ENCODE measurements at places on chromosomes 3 and 15. TPM values are rescaled to one million over a fixed set of nuclear protein-coding genes. Genes with fewer than 3 reads are reported as not detected.

DNA sequence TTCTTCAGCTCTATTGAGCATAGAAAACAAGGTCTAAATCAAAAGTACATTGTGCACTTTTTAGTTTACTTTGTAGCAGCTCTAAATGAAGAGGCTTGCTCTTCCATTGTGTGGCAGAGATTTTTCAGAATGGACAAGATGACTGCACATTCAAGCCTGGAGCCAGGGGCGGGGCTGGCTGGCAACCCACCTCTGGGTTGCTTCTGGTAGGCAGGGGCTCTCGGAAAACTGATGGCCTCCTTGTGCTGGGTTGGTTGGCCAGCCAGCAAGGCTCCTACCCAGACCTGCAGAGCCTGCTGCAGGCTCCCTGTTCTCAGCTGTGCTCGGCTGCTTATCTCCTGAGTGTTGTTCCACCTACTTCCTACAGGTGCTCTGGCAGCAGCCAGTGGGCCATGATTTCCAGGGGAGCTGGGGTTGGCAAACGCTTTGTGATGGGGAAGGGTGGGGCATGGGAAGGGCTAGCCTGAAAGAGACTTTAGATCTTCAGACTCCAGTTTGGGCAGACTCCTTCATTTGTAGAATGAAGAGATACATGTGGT lies 8.8 kb downstream of the BSN start:
- no peak for DNase-seq

DNA sequence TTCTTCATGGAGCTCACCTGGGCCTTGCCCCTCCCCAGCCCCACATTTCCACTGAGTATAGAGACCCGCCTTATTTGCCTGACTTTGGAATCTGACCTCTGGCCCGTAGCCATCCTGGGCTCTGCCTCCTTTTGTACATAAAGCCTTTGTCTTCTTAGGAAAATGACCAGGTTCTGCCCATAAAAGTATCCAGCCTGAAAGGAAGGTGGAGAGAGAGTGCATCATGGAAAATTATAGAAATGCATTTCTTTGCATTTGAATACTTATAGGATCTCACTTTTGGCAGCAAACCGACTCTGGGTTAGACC lies 3.6 kb upstream of the SH2D7 start:
- no peak for DNase-seq

DNA sequence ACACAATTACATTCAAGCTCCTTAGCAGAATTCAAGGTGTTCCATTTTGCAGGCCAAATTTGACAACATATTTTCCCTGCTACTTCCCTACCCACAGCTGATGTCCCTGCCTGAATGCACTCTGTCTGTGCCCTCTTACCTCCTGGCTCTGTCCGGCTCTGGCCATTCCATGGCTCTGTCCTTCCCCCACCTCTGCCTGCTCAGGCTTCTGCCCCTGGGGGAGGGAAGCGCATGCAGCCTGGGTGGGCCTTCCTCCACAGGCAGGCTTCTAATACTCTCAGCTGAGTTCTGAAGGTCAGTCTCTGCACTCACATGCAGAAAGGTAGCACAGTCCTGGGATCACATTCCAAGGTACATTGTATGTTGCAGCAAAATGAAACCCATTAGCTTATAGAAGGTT lies 113.6 kb upstream of the CACNA2D3 start:
- DNase-seq = no peak

DNA sequence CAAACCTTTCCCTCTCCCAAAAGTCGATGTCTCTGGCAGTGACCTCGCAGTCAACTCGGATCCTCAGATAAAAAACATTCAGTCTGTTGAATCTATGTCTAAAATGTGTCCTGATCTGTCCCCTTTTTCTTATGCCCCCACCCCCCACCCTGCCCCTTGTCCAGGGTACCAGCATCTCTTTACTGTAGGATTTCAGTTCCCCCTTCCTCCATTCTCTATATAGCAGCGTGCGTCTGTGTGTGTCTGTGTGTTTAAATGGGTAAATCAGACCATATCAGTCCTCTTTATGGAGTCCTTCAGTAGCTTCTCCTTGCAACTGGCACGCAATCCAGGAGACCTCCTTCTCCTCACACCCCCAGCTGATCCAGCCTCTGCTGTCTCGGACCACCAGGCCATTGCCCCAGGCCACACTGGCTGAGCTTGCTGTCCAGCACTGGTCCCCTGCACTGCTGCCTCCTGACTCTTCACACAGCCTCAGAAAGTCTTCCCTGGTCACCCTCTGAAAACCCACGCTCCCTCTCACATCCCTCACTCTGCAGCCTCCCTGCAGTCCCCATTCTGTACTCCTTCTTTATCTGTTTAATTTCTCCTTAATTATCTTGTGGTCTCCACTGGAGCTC lies 1.5 kb downstream of the LRRK1 start:
- DNase-seq = no peak

DNA sequence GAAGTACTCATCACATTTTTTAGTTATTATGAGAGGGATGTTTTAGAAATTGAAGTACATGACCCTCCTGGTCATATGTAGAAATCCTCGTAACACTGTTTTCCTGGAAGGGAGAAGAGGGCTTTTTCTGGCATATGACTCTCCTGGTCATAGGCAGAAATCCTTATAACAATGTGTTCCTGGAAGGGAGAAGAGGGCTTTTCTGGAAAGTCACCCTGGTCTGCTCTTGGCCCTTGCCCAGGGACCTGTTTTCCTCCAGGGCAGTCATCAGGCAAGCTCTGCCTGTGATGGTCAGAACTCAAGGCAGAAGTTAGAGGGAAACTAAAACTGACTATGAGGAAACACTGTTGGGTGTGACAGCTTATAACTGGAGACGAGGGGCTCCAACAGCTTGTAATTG lies 27.7 kb downstream of the LAMP3 start:
- no peak for DNase-seq

DNA sequence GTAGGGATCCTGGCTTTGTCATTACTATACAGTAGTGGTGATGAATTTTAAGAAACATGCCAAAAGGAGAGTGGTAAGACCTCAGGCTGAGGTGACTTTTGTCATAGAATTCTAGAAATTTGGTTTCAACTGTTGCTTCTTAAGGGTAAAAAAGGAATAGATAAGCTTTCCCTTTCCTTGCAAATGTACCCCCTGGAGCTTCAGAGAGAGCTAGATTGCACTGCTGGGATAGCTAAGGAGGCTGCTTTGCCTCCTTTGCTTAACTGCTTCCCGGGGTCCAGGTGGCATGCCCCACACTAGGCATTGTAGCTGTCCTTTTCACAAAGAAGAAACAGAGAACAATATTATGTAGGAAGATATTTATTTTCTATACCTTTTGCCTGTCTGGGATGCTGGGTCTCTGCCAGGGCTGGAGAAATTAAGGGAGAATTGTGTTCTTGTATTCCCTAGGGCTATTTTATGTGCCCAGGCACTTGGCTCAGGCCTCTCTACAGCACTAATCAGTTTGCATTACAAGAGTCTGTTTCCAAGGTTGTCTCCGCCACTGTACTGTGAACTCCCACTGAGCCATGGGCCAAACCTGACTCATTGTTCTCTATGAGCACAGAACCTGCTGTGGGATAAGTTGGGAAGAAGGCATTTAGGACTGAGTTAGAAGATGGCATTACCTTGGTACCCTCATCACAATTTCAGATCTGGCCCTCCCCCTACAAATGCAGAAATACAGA lies 460.0 kb downstream of the PDCD6IP start:
- no peak for DNase-seq

DNA sequence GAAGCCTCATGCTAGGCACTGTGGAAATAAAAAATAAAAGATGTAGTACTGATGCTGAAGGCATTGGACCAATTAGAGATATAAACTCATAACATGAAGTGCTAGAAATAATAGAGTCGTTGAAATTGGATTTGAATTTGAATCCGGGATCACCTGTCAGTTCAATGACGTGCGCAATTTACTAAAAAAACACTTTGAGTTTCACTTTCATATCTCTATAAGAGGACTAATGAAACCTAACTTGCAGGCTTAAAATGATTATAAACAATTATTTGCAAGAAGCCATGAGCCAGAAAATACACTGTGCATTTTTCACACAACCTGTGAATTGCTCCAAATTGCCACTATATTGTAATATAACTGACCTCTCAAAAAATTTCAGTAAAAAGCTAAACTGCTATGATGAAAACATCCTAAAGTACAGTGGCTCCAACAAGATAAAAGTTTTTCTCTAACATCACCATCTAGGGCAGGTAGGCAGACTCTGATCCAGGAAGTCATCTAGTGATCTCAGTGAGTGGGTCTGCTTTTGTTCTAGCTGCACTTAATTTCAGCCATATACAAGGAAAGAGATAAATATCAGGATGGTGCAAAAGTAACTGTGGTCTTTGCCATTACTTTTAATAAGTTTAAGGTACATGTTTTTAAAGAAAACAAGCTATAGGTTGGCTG lies 440.2 kb downstream of the CNTN6 start:
- DNase-seq = no peak

DNA sequence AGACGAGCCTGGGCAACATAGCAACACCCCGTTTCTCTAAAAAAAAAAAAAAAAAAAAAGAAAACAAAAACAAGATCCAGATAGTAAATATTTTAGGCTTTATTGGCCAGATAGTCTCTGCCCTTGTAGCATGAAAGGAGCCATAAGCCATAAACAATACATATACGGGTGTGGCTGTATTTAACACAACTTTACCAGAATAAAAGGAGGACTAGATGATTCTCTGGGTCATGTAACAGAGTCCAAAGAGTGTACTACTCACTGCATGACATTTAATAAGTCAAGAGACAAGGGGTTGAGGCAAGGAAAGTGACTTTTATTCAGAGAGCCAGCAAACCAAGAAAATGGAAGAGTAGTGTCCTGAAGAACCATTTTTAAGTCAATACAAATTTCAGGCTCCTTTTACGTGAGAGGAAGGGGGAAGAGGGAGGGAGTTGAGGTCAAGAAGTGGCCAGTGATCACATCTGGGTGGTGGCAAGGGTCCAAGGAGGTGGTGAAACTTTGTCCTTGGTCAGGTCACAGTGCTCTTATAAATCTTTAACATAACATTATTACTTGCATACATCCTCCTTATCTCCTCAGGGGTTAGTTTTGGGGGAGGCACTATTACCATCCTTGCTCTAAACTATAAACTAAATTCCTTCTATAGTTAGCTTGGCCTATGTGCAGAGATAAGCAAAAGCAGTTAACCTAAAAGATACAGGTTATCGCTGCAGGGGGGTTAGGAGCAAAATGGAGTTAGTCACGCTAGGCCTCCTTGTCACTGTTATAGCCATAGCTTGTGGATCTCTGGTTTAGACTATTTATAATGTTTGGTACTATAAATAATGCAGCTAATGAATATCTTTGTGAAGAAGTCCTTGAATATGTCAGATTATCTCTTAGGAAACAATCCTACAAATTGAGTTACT lies 46.1 kb downstream of the METTL6 start:
- no peak for DNase-seq

GRCh38 chr3:39132096-39133092 lies 21.0 kb downstream of the CSRNP1 start:
- no peak for DNase-seq

DNA sequence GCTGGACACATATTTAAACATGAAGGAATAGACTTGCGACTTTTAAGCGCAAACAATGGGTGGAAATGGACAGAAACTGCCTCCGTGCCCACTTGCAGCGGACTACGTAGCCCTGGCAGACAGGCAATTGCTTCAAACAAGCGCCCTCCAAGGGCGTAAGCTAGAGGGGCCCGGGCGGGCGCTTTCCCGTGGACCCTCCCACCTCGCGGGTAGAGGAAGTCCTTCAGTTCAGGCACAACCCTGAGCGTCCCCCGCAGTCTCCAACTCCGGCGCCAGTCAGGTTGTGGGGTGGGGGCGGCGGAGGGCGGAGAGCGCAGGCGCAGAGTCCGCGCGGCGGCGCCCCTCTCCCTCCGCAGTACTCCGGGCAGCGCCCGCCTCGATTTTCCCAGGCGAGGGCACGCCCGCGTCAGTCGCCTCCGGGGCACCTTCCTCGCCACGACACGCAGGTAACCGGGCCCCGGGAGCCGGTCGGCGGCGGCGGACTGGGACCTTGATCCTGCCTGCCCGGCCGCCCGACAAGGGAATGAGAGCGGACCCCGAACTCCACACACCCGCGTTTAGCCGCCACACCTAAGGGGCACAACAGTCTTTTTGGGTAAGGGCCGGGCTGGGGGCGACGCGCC lies at the start of gene SLC35G2:
SLC35G2 (plus strand) TSS at position 358 of the 623 bp plus-strand sequence. CDS start 35,335 bp downstream, outside the sequence.
- peak; percentile 5 for DNase-seq

DNA sequence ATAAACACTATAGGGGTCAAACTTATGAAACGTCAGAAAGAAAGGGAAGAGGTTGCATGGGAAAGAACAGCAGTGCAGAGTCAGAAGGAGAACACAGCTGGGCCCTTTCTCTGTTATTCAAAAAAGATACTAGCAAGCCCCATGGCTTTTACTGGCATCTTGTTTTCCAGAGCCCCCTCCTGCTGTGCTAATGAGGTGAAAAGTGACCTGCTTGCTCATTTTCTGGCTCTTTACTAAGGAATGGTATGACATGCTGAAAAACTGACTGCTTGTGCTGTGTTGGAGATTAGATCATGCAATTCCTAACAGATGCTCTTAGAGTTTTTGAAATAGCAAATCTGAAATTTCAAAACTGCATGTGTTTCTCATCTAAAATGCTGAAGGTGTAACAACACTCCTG lies 541.6 kb upstream of the ALCAM start:
- no peak for DNase-seq

GRCh38 chr15:82081914-82082762 lies 36.3 kb upstream of the MEX3B start:
- no peak for DNase-seq

GRCh38 chr15:98124581-98124980 lies 164.1 kb downstream of the ARRDC4 start:
- no peak for DNase-seq

DNA sequence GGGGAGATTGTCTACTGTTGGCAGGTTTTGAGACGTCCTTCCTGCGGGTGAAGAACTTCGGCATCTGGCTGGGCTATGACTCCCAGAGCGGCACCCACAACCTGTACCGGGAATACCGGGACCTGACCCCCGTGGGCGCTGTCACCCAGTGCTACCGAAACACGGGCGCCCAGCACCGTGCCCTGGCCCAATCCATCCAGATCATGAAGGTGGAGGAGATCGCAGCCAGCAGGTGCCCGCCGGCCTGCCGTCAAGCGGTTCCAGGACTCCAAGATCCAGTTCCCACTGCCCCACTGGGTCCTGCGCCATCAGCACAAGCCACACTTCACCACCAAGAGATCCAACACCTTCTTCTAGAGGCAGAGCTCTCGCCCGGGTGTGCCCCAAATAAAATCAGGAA lies 194.9 kb upstream of the EPHA6 start:
- DNase-seq = no peak

GRCh38 chr3:62559831-62560445 lies 186.6 kb upstream of the FEZF2 start:
- DNase-seq = no peak

DNA sequence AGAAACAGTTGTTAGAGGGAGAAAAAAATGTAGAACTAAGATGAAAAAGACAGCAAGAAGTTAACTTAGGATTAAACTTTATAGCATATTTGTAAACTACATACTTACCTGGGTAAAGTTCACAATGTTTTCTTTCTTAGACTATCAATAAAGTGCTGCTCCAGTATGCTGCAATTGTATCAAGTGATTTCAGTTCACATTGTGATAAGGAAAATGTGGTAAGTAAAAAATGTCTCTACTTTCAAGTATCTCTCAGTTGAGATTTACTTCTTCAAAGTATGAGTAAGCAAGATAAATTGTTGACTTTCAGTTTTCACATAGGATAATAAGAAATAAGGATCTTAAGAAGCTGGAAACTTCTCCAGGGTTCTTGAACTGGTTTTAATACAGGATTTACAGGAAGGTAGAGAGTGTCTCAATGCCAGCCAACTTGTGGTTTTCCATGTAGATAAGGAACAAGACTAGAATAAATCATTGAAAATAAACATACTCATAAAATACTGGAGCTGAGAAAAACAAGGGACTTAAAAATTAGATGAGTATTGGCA lies 528.8 kb downstream of the UNC13C start:
- DNase-seq = no peak

COL6A5 gene
- total RNA-seq = not detected

BFSP2 gene
- total RNA-seq = 6.6 TPM

SPINT1 gene
- 2.1 TPM for total RNA-seq

CRYBG3 gene
- 4.4 TPM for total RNA-seq

ATP13A5 gene
- total RNA-seq = not detected
